ENCODE measurements at places on chromosomes 11 and 22.

DNA sequence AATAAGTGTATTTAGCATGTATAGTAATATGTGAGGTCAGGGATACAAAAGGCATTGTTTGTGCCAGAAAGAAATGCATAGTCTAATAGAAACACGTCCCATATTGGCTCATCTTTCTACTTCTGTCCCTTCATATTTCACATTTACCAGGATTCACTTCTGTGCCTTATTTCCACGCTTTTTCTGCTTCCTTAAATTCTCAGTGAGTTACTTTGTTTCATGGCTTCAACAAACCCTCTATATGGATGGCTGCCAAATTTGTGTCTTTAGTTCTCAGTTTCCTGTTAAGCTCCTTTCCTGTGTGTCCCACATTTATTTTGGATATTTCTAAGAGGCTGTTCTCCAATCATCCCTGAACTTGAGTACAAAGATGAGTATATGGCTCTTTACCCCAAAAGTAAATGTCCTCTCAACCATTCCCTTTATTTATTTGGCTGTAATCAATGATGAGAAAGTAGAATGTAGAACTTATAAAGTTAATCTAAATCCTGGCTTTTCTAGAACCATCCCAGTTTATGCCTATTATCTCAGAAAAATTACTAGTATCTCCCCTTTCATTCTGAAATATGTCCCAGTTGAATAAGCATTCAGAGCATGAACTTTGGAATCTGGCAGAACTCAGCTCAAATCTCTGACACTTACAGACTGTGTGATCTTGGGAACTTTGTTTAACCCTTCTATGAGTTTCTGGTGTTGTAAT is 23.5 kb downstream of the OR8B12 start:
- DNase-seq, result no peak

- no peak for DNase-seq
Observed at GRCh38 chr22:40535642-40536041, 100.9 kb downstream of the MRTFA start.

DNA sequence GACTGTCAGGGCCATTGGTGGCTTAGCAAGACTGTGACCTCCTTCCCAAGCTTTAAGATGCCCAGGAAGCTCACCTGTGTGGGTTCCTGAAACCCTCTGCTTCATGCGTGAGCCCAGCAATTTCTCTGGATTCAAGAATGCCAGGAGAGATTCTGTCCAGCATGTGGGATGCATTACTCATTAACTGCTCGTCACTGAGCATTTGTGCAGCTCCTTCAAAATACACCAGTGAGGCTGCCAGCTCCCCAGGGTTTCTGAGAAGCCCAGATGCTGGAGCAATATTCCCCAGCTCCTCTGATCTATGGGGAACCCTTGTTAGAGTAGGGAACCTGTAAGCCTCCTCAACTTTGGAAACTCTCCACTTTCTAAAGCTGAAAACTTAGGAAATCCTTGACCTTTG is 126.5 kb downstream of the CHST1 start:
- DNase-seq, result no peak

GRCh38 chr22:47091246-47091651 is 328.8 kb downstream of the TBC1D22A start:
- no peak for DNase-seq

DNA sequence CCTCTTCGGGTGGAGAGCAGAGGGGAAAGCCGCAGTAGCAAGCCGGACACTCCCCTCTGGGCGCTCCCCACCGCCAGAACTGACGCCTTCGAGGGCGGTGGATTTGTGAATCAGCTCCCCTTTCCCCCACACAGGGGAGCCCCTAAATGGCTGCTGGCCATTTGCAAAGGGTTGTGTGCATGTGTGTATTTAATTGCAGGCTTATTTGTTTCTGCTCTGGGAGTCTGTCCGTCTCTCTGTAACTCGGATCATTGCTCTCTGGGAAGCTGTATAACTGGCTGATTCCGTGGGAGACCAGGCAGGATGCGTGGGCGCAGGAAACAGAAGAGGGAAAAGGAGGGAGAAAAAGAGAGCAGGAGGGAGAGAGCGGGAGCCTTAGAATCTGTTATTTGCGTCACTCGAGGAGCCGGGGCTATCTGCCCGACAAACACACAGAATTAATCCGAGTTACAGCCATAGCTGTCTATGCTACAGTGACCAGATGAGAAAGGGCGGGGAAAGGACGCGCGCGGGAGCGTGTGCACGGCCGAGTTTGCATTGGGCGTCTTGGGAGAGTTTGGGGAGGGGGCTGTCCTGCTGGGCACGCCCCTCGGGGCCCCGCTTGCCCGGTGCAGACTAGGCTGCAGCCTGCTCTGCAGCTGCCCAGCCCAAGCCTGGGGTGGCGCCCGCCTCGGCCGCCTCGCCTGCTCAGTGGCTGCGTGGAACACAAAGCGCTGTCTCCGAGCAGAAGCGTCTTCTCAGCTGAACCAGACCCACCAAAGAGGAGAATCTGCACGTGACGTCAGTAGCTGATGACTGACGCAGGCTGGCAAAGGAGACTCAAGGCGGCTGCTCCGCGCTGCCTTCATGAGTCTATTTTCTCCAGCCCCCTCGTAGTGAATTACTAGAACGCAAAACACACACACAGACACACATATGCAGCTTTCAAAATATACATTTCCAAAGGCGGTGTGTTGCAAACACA is 105.3 kb upstream of the HSD17B12 start:
- DNase-seq, result no peak

Data from CD4-positive, alpha-beta T cell treated with Interleukin-6 at 100 ng/mL for 8 hours (primary cell).